ENCODE measurements at places on chromosomes 4 and X.

GRCh38 chr4:73721909-73722308 is 18.5 kb upstream of the CXCL8 start:
- no peak for DNase-seq

DNA sequence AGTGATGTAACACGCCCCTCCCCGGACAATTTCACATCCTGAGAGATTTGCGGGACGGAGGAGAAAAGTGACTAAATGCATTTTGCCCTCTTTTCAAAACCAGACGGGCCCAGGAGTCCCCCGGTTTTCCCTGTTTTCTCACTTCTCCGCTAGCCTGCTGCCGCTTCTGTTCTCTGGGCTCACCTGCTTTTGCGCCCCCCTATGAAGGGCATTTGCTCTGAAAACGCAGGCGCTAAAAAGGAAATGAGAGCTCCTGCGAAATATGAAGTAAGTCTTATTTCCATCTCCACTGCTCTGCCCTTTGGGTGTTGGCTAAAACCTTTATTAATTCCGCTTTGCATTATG is 613 bp upstream of the TMEM47 start:
- no peak for DNase-seq

GRCh38 chr4:122718281-122718680 is 14.2 kb upstream of the BBS12 start:
- DNase-seq: no peak

DNA sequence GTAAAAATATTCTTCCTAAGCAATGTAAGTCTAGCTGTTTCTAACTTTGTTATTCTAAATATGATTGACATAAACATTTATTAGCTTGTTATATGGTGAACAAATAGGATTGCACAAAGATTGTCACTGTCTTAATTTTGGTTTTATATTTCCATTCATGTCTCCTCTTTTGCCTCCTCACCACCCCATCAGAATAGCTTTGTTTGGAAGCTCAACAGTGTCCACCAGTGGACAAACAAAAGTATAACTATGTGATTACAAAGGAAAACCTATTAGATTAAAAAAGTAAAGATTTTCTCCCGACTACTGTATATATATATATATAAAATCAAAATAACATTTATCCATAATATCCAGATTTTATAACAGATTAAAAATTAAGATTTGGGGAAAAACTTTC is 468.2 kb downstream of the ZIC3 start:
- no peak for DNase-seq

DNA sequence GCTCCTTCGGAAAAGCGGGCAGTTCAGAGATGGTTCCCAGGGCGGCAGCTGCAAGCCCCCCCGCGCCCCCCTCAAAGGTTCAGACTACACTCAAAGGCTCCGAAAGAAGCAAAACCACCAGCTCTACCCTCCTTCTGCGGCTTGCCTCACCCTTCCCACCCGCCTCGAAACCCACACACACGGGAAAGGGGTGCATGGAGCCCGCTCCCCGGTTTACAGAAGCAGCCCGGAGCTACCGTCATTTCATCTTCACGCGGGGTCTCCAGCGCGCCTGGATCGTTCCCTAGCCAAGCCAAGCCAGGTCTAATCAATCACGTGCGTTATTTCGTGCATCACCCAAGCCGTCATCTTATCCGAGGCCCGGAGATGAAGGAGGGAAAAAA is 1.2 kb downstream of the NLGN4X start:
- no peak for DNase-seq

GRCh38 chrX:69613946-69614345 is 2.0 kb upstream of the EDA start:
- DNase-seq: no peak

DNA sequence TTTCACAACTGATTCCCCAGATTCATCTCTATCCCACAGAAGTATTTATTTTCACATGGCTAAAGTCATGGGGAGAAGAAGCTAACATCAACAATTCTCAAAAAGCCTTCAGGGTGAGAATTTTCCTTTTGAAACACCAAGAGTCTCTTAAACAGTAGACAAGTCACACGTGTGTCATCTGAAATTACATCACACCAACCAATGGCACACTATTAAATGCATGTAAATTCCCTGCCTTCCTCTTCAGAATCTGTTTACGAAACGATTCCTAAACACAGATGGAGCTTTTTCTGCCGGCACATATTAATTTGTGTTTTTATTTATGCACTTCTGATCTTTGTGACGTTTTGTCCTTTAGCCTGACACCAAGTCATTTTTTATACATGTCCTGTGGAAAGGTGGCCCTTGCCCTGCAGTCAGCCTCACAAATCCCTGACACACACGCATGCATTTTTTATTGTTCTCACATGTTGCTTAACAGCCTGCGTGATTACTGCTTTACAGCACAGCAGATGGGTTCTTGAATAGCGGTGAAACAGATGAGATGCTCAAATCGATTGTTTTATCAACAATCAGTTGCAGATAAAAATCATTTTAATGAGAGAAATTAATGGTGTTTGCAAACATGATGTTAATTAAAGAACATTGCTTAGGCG is 735.9 kb upstream of the TENM3 start:
- no peak for DNase-seq

DNA sequence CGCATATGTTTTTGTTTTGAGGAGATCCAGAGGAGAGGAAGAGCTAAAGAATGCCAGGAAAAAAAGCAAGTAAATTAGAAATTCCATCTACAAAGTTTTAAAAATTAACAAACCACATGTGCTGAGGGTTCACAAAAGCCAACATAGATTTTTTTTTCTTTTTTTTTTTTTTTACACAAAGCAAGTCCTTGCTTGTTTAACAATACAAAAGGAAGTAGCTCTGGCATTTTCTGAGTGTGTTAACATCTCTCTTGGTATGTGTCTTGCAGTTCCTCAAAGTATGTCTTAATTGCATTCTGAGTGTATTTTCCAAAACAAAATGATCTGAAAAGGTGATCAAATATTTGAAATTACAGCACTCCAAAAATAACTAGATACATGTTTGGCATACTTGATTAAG is 1682.7 kb upstream of the AGA start:
- DNase-seq: no peak

DNA sequence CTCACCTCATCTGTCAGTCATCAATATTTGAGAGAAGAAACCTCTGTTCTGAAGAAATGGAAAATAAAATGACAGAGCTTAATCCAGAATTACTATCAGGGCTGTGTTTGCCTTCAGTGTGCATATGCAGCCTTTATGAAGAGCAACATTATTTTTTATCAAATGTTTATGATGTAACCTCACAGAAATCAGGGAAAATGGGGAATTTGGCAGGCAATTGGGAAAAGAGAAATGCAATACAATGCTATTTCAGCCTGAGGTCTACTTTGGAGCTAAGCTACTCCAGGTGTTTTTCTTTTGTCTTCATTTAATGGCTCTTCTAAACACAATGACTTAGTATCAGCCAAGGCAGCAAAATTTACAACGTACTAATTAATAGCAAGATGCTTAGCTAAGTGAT is 241.1 kb upstream of the TET2 start:
- no peak for DNase-seq

DNA sequence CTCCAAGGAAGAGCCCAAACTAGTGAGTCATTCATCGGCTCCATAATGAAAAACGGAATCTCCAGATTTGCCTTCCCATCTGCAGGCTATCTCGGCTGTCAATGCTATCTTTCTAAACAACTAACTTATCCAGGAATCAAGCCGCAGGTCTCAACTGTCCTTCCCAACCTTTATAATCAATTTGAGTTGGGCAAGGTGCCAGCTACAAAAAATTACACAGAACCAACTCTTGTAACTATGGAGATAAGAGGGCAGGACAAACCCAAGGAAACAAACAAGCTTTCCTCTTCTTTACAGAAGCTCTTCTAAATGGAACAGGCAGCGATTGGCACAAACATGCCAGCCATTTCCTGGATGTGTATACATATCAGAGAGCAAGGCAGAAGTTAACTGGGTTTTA is 61.2 kb upstream of the RAI2 start:
- no peak for DNase-seq

DNA sequence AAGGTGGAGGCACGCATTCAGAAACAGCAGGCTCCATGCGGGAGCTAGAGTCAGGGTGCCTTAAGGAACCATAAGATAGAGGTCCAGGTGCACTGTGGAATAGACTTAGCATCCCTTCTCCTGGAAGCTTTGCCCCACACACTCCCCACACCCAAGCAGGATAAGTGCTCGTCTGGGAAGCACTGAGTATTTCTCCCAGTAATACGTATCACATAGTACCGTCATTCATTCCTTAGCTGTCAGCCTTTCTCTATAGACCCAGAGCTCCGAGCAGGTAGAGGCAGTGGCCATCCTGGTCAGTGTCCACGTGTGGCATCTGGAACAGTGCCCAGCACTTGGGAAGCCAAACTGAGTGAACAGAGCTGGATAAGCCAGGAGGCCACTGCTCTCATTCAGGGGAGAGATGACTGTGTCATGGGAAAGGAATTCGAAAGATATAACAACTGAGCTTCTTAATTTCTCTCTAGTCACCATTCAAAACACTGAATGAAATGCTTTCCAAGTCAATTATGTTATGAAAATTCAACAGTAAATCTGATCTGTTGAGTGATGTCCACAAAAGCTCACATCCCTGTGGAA is 9.9 kb downstream of the APBB2 start:
- DNase-seq: no peak

DNA sequence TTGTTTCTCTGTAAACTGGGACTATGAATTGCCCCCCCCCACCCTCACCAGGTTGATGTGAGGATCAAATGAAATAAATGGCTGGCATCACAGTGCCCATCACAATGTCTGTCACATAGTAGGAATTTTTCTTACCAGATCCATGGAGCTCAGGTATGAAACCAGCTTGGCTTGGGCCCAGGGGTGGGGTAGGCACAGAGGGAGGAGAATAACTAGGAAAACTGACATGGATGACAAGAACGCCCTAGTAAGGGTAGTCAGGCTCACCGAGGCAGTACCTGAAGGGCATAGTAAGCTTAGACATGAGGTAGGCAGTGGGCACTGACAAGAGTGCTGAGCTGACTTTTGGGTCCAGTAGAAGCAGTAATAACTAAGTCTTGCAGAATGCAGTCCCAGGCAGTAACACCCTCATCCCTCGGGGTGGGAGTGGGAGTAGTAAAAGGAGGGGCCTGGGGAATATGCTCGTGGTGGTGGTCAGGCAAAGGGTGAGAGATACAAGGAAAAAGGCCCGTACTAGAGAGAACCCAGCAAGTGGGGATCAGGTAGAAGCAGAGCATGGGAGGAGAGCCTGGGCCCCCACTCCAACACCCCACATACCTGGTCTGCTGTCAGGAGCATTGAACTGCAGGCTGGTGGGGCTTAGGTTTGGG is 155.9 kb upstream of the PJA1 start:
- no peak for DNase-seq

GRCh38 chr4:24468071-24468470 is 116.3 kb downstream of the DHX15 start:
- DNase-seq: no peak

DNA sequence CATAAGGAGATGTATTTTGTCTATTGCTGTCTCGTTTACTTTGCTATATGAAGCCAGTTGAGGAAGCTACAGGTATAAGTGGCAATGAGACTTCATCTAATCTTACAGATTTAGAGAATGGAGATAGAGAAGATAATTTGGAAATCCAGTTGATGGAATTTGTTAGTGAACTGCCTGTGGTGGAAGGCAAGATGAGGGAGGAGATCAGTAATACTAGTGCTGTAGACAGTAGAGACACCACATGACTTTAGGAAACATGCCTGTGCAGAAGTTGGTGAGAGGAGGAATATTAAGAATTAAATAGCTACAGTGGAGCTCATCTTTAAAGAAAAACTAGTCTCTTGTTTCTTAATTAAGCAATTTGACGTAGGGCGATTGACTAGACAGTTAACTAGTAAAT is 51.3 kb downstream of the RBPJ start:
- DNase-seq: no peak

DNA sequence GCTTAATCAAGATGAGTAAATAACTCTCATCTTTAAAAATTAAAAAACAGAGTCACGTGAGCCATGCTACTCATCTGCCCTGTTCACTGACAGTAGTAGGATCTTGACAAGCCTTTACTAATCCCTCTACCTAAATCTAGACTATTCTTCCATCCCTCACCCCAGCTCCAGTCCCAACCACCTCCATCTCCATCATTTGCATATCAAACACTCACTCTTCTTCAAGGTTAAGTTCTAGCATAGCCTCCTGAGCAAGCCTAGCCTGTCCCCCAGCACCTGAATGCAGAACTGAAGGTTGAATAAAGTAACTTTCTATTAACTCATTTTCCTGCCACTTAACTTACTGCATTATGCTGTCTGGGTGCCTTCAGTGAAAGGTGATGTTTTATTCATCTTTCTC is 72.5 kb downstream of the YIPF7 start:
- DNase-seq: no peak

DNA sequence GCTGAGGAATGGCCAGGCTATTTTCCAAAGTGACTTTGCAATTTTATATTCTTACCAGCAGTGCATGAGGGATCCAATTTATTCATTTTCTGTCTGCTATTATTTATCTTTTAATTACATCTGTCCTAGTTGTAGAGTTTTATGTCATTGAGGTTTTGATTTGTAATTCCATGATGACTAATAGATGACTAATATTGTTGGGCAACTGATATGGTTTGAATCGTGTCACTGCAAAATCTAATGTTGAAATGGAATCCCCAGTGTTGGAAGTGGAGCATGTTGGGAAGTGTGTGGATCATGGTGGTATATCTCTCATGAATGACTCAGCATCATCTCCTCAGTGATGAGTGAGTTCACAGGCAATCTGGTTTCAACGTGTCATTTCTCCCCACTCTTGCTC is 201.5 kb downstream of the TBX22 start:
- no peak for DNase-seq

- DNase-seq: no peak
Measured at GRCh38 chr4:138706201-138706600, 309.4 kb upstream of the NOCT start.

GRCh38 chrX:107979534-107979933 is 2.6 kb downstream of the TEX13B start:
- no peak for DNase-seq

DNA sequence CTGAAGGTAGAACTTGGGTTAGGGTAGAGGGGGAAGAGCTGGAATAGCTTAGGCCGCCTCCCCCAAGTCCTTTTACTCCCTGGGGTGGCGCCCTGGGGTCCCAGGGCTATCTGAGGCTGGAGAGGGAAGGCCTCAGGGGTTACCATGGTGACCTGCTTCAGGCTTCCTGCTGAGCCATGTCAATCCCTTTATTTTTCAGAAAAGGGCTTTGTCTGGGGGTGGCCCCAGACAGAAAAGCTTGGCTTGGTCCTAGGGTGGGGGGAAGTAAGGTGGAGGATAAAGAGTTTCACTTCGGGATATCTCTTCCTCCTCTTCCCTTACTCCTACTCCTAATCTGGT is 6.3 kb downstream of the EFNB1 start:
- no peak for DNase-seq

- DNase-seq: no peak
Measured at GRCh38 chr4:161894493-161895167, 269.2 kb downstream of the FSTL5 start.

GRCh38 chr4:44320833-44321232 is 127.8 kb downstream of the KCTD8 start:
- no peak for DNase-seq

GRCh38 chr4:156312261-156312847 is 358.7 kb upstream of the CTSO start:
- no peak for DNase-seq

DNA sequence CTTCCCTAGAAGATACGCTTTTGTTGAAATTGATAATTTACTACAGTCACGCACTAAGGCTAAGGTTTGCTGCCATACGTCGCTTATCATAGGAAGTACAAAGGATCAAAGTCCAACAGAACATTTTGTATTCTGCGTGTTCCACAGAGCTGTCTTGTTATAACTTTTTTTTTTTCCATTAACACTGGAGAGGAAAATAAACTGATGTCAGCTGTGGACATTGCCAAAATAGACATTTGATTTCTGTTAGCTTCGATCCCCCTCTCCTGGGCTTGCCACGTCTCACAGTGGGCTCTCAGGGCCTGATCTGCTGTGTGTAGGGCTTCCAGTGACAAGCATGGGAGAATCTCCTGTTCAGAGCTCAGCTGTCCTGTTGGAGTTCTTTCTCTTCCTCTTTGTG is 93.3 kb downstream of the SPATA18 start:
- no peak for DNase-seq
